Activated CD4-positive, alpha-beta T cell treated with anti-CD3 and anti-CD28 coated beads, Interleukin-2, amount 10 ng/mL, durations not matched to agents 7 days and 5 days (primary cell): ENCODE measurements at places on chromosomes 2 and 18. TPM values are rescaled to one million over a fixed set of nuclear protein-coding genes. Genes with fewer than 3 reads are reported as not detected.

DNA sequence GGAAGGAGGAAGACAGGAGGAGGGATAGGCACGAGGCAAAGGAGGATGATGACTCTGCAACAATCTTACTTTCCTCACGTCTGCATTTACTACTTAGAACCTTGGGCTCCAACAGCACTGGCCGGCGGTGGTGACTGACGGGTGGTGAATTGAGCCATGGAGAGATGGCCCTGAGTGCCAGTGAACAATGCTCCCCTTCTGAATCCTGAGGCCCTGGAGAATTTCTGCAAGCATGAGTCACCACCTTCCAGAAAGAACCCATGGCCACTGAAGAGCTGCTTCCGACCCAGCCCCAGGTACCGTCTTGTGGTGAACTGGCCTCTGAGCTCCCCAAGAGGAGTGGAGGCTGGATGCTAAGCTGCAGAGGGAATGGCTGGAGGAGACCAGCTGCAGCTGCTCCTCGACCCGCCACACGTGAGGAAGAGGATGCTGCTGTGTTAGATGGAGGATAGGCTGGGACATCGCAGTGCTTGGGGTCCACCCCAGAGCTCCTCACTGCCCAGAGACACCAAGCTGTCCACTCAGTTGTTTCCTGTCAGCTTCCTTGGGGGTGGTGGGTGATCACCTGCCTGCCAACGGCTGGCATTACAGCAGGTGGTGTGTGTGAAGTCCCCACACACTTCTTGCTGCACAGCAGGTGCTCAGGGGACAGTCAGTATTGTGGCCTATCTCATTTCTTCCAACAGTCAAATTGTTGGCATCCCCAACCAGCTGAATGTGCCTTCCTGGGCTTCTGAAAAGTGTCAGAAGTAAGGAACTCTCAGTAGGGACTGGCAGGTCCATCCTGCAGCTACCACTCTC is 186.5 kb upstream of the ID2 start:
- DNase-seq, result no peak

GRCh38 chr18:73509460-73509859 is 638.2 kb downstream of the FBXO15 start:
- DNase-seq, result no peak

DNA sequence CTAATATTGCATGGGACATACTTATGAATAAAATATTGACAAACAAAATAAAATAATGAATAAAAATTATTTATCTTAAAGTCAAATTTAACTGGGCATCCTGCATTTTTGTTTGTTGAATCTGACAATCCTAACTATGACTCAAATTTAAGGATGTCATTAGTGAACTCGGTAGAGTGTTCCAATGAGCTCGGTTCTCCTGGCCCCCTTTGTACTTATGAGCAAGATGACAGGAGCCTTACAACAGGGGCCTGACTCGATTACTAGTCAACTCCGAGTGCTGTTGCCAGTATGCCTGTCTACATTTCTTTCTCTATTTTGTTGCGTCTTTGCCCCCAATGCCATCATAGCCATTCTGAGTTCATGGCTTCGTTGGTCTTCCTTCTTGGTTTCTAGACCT is 40.3 kb downstream of the HRH4 start:
- no peak for DNase-seq

GRCh38 chr2:192675681-192676080 is 480.9 kb upstream of the TMEFF2 start:
- no peak for DNase-seq

GRCh38 chr2:122519366-122519765 is 763.9 kb downstream of the TSN start:
- DNase-seq, result no peak

DNPEP gene
- 58.8 TPM for total RNA-seq

GRCh38 chr18:48222118-48222517 is 187.1 kb downstream of the ZBTB7C start:
- DNase-seq, result peak; percentile 49

EPHA4 gene
- total RNA-seq, result 29.3 TPM

GRCh38 chr2:177758591-177759371 is 313.8 kb downstream of the PDE11A start:
- DNase-seq, result no peak

GRCh38 chr2:102368461-102369109 is 13.0 kb downstream of the IL18R1 start:
- DNase-seq, result no peak
